ENCODE measurements at places on chromosomes 4 and X.
A peak's percentile ranks its signal among the peaks of the same experiment; 100 is the strongest.

GRCh38 chrX:13028871-13029636, 15.4 kb downstream of the FAM9C start:
- peak; percentile 73 for DNase-seq

DNA sequence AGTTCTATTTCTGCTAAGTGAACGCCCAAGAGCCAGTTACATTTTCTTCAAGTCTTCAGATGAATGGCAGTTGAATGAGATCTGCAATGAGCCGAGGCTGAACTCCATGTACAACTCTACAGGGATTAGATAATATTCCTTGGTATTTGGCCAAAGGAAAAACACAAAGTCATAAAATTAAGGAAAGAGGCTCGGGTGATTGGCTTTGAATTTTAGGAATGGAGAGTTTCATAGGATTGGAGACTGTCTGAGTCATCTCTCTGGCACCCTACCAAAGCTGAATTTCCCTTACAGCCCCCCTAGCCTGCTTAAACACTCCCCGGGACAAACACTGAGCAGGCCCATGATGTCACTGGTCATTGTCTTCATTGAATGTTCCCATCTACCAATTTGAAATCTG, 188.0 kb upstream of the C1QTNF7 start:
- peak; percentile 84 for DNase-seq

- peak; percentile 38 for DNase-seq
Measured at GRCh38 chrX:20454117-20454516, 187.4 kb upstream of the RPS6KA3 start.

- DNase-seq: peak; percentile 92
Measured at GRCh38 chr4:183158062-183158461, 59.0 kb downstream of the WWC2 start.

DNA sequence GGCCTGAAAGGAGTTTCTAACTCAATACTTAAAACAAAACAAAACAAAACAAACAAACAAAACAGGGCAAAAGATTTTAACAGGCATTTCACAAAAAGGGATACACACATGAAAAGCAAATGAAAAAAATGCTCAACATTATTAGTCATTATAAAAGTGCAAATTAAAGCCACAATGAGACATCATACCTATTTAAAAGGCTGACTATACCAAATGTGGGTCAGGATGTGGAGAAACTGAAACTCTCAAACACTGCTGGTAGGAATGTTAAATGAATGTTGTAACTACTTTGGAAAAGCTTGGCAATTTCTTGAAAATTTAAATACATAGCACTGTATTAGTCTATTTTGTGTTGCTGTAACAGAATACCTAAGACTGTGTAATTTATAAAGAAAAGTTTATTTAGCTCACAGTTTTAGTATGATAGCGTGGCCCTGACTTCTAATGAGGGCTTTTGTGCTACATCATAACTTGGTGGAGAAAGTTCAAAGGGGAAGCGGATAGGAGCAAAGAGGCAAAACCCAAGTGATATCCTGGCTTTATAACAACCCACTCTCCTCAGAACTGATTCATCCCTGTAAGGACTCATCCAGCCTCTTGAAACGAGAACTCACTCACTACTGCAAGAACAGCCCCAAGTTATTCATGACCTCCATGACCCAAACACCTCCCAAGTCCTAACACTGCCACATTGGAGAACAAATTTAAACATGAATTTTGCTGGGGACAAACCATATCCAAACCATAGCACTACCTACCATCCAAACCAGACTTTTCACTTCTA, 214.0 kb downstream of the TEX11 start:
- no peak for DNase-seq

GRCh38 chr4:171524903-171525302, 288.3 kb upstream of the GALNTL6 start:
- no peak for DNase-seq

GRCh38 chrX:39564751-39565150, 533.0 kb downstream of the BCOR start:
- DNase-seq: no peak

GRCh38 chr4:85398276-85398675, 76.7 kb upstream of the ARHGAP24 start:
- DNase-seq: peak; percentile 74

GRCh38 chrX:10178866-10179463, 22.2 kb downstream of the CLCN4 start:
- DNase-seq: no peak

Data from fibroblast of skin of scalp (primary cell).